ENCODE measurements at places on chromosomes 7 and 10.

- no peaks in the 10 kb centered on the region for H3K36me3 ChIP-seq
- no peaks in the 10 kb centered on the region for H3K4me1 ChIP-seq
- no peaks in the 10 kb centered on the region for H3K27me3 ChIP-seq
- no peak overlapping the region for H3K4me3 ChIP-seq
- DNase-seq = no peak
Measured at GRCh38 chr7:223118-223800, 30.9 kb downstream of the FAM20C start.

GRCh38 chr7:441684-442421 lies 77.8 kb downstream of the PDGFA start:
- no peaks in the 10 kb centered on the region for H3K27me3 ChIP-seq
- no peak overlapping the region for H3K4me3 ChIP-seq
- DNase-seq = no peak
- H3K36me3 ChIP-seq = no peaks in the 10 kb centered on the region
- no peaks in the 10 kb centered on the region for H3K4me1 ChIP-seq

- no peak overlapping the region for H3K27ac ChIP-seq
- H3K4me3 ChIP-seq = no peak overlapping the region
- H3K4me1 ChIP-seq = no peaks in the 10 kb centered on the region
- DNase-seq = no peak
- H3K36me3 ChIP-seq = no peaks in the 10 kb centered on the region
Measured at GRCh38 chr10:60618861-60619260, 159.4 kb upstream of the CDK1 start.

DNA sequence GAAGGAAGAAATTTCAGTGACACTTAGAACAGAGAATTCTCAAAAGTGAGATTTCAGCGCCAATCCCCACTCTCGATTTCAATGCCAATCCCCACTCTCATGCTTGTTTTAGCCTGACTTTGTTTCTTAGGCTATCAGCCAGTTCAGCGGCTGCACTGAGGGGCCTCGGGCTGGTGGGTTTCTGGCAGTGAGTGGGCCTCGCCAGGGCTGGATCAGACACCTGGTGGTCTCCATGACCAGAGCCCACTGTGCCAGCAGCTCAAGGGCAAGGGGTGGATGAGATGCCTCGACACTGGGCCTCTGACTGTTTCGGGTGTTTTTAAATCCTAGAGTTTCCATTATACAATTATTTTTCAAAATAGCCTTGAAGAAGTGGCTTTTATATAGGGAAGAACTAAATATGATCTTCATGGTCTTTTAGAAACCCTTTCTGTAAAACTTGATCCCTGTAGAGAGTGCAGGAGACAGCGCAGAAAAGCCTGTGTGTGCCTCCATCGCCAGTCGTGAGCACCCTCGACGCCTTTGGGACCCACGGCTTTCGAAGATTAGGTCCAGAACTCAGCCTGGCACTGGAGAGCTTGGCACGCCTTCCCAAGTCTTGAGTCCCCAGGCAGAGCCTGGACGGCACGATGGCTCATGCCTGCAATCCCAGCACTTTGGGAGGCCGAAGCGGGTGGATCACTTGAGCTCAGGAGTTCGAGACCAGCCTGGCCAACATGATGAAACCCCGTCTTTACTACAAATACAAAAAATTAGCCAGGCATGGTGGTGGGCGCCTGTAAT lies 76.2 kb downstream of the INPP5A start:
- peaks cover 51% of the 10 kb centered on the region for H3K4me1 ChIP-seq
- H3K27ac ChIP-seq = peak overlapping the region; percentile 13
- no peak for DNase-seq
- H3K36me3 ChIP-seq = peaks cover 13% of the 10 kb centered on the region
- H3K4me3 ChIP-seq = no peak overlapping the region

DNA sequence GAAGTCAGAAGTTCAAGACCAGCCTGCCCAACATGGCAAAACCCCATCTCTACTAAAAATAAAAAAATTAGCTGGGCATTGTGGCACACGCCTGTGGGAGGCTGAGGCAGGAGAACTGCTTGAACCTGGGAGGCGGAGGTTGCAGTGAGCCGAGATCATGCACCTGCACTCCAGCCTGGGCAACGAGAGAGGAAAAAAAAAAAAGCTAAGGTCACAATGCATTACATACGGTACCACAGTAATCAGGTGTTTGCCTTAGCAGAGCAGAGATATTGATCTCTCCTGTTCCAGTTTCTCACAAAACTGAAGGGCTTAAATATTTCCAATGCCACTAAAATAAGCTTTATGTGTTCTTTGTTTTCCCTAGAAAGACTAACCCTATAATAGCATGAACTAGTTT lies 7.5 kb downstream of the PDZD8 start:
- no peak overlapping the region for H3K27ac ChIP-seq
- peaks cover 76% of the 10 kb centered on the region for H3K4me1 ChIP-seq
- H3K4me3 ChIP-seq = no peak overlapping the region
- DNase-seq = no peak
- H3K27me3 ChIP-seq = no peaks in the 10 kb centered on the region

- no peak for DNase-seq
- no peak overlapping the region for H3K4me3 ChIP-seq
- no peaks in the 10 kb centered on the region for H3K4me1 ChIP-seq
- no peak overlapping the region for H3K27ac ChIP-seq
- H3K27me3 ChIP-seq = peaks cover 2% of the 10 kb centered on the region
Measured at GRCh38 chr7:82629583-82629982, 186.0 kb upstream of the CACNA2D1 start.

GRCh38 chr7:101936223-101936610 lies 118.8 kb downstream of the CUX1 start:
- H3K4me3 ChIP-seq = no peak overlapping the region
- H3K4me1 ChIP-seq = peaks cover 10% of the 10 kb centered on the region
- no peak for DNase-seq
- H3K27ac ChIP-seq = no peak overlapping the region

GRCh38 chr7:149427893-149428292 lies 33.0 kb downstream of the ZNF777 start:
- H3K27ac ChIP-seq = no peak overlapping the region
- peaks cover 25% of the 10 kb centered on the region for H3K36me3 ChIP-seq
- no peak for DNase-seq
- H3K27me3 ChIP-seq = peaks cover 5% of the 10 kb centered on the region

GRCh38 chr10:33093362-33093761 lies 135.3 kb upstream of the ITGB1 start:
- no peak overlapping the region for H3K4me3 ChIP-seq
- no peaks in the 10 kb centered on the region for H3K27me3 ChIP-seq
- no peak overlapping the region for H3K27ac ChIP-seq
- DNase-seq = no peak
- peaks cover 7% of the 10 kb centered on the region for H3K36me3 ChIP-seq

DNA sequence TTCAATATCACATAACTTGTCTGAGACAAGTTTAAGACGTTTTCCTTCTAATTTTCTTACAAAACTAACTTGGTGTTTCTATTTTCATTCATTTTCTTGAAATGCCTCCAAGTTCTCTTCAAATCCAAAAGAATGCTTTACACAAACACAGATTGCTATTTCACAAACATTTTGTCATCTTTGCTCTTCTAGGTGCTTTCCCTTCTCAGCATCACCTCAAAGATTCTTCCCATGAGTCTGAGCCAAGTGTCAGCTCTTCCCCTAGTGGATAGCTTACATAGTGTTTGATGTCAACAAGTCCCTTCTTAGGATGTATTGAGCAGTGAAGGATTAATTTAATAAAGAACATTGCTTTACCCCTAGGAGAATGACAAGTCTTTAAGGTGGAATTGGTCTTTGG lies 38.1 kb upstream of the SEMA3A start:
- DNase-seq = no peak
- H3K27ac ChIP-seq = no peak overlapping the region
- no peaks in the 10 kb centered on the region for H3K4me1 ChIP-seq
- peaks cover 4% of the 10 kb centered on the region for H3K36me3 ChIP-seq
- H3K4me3 ChIP-seq = no peak overlapping the region

- no peaks in the 10 kb centered on the region for H3K27me3 ChIP-seq
- H3K4me3 ChIP-seq = no peak overlapping the region
- DNase-seq = no peak
- no peaks in the 10 kb centered on the region for H3K4me1 ChIP-seq
- peaks cover 4% of the 10 kb centered on the region for H3K36me3 ChIP-seq
Measured at GRCh38 chr10:52959810-52960209, 187.2 kb upstream of the MBL2 start.

DNA sequence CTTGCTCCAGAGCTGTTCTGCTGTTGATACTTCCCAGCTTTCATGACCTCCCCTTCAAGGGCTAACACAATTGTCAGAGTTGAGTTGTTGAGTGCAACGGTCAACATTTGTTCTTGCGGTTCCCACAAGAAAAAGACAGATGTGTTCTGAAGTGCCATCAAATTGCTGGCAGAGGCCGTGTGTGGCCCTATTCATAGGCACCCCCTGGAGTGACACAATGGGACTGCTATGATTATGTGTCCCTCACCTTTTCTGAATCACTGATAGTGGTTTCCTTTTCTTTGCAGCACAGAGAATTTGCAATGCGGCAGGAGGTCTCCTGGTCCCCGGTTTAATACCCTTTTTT lies 5.8 kb upstream of the IGFBP1 start:
- DNase-seq = no peak
- H3K4me3 ChIP-seq = no peak overlapping the region
- H3K4me1 ChIP-seq = no peaks in the 10 kb centered on the region
- peaks cover 17% of the 10 kb centered on the region for H3K27me3 ChIP-seq
- H3K27ac ChIP-seq = no peak overlapping the region
- H3K36me3 ChIP-seq = no peaks in the 10 kb centered on the region

DNA sequence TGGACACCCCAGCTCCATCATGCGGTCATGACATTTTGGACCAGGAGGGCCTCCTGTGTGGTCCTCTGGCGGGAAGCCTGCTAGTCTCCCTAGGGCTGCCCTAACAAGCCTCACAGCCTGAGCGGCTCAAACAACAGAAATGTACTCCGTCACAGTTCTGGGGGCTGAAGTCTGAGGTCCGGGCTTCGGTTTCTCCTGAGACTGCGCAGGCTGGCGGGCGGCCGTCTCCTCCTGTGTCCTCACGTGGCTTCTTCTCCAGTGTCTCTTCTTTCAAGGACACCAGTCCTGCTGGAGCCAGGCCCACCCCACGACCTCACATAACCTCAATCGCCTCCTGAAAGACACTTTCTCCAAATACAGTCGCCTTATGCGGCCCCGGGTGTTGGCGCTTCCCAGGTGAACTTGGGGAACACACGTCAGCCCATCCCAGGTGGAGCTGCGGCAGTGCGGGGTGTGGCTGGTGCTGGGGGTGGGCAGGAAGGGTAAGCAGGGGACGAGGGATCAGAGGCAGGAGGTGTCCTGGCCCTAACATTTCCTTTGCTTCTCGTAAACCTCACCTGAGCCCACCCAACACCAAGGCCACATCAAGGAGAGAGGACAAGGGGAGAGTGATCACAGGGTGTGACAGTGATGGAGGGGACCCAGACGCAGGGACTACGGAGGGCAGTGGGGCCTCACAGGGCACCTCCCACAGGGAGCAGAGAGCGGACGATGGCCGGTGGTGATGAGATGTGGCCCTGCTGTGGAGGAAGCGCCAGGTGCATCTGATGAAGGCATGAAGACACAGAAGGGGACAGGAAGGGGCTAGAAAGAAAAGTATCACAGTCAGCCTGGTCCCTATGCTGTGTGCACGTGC lies 580.6 kb downstream of the PTPRN2 start:
- DNase-seq = no peak
- H3K4me1 ChIP-seq = no peaks in the 10 kb centered on the region
- H3K36me3 ChIP-seq = no peaks in the 10 kb centered on the region
- no peak overlapping the region for H3K27ac ChIP-seq
- H3K4me3 ChIP-seq = no peak overlapping the region
- peaks cover 2% of the 10 kb centered on the region for H3K27me3 ChIP-seq

- no peak for DNase-seq
- H3K4me1 ChIP-seq = peaks cover 16% of the 10 kb centered on the region
- H3K27ac ChIP-seq = no peak overlapping the region
- peaks cover 25% of the 10 kb centered on the region for H3K36me3 ChIP-seq
- H3K27me3 ChIP-seq = no peaks in the 10 kb centered on the region
- no peak overlapping the region for H3K4me3 ChIP-seq
Measured at GRCh38 chr7:73569042-73569608, 9.3 kb downstream of the TBL2 start.

GRCh38 chr10:33893506-33893905 lies 559.0 kb upstream of the NRP1 start:
- no peak overlapping the region for H3K4me3 ChIP-seq
- DNase-seq = no peak
- H3K4me1 ChIP-seq = no peaks in the 10 kb centered on the region
- H3K36me3 ChIP-seq = no peaks in the 10 kb centered on the region
- H3K27ac ChIP-seq = no peak overlapping the region

- H3K27me3 ChIP-seq = no peaks in the 10 kb centered on the region
- no peak overlapping the region for H3K4me3 ChIP-seq
- no peak overlapping the region for H3K27ac ChIP-seq
- DNase-seq = no peak
Measured at GRCh38 chr7:133931053-133931452, 196.1 kb upstream of the LRGUK start.

DNA sequence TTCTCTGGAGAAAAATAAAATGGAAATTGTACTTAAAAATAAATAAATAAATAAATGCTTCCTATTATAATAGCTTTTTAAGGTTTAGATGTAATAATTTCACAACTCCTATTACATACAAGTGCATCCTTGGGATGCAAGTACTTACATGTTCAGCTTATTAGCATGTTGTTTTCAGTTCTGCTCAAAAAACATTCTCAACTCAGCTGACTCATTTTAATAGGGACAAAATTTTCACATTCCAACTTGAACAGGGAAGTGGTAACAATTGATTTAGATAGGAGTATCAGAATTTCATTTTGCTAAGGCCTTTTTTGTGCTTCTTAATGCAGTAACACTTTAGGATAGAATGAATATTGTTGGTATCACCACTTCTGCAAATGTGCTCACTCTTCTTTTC lies 16.7 kb upstream of the PAPSS2 start:
- no peak overlapping the region for H3K27ac ChIP-seq
- no peak for DNase-seq
- peaks cover 1% of the 10 kb centered on the region for H3K27me3 ChIP-seq
- no peaks in the 10 kb centered on the region for H3K36me3 ChIP-seq
- H3K4me1 ChIP-seq = no peaks in the 10 kb centered on the region
- no peak overlapping the region for H3K4me3 ChIP-seq

GRCh38 chr10:132987671-132988571 lies 45.6 kb upstream of the CFAP46 start:
- no peak overlapping the region for H3K4me3 ChIP-seq
- no peaks in the 10 kb centered on the region for H3K4me1 ChIP-seq
- DNase-seq = no peak
- no peaks in the 10 kb centered on the region for H3K36me3 ChIP-seq
- H3K27ac ChIP-seq = no peak overlapping the region

GRCh38 chr10:128922619-128923196 lies 544.3 kb upstream of the MGMT start:
- no peaks in the 10 kb centered on the region for H3K27me3 ChIP-seq
- H3K36me3 ChIP-seq = no peaks in the 10 kb centered on the region
- H3K4me1 ChIP-seq = no peaks in the 10 kb centered on the region
- no peak for DNase-seq
- no peak overlapping the region for H3K27ac ChIP-seq

- DNase-seq = no peak
- no peak overlapping the region for H3K4me3 ChIP-seq
- H3K27ac ChIP-seq = no peak overlapping the region
- H3K36me3 ChIP-seq = peaks cover 13% of the 10 kb centered on the region
- H3K4me1 ChIP-seq = no peaks in the 10 kb centered on the region
Measured at GRCh38 chr7:149218469-149219420, 20.7 kb upstream of the ZNF212 start.

GRCh38 chr10:26212511-26212910 lies 4.1 kb upstream of the GAD2 start:
- H3K36me3 ChIP-seq = no peaks in the 10 kb centered on the region
- no peak overlapping the region for H3K4me3 ChIP-seq
- peaks cover 17% of the 10 kb centered on the region for H3K27me3 ChIP-seq
- no peak overlapping the region for H3K27ac ChIP-seq
- DNase-seq = no peak

- H3K4me3 ChIP-seq = no peak overlapping the region
- H3K36me3 ChIP-seq = no peaks in the 10 kb centered on the region
- DNase-seq = no peak
- no peak overlapping the region for H3K27ac ChIP-seq
Measured at GRCh38 chr7:55144333-55145317, 125.8 kb downstream of the EGFR start.
